Activated T-helper 9 cell treated with anti-CD3 and anti-CD28 coated beads, Interleukin-2, amount 50 U/mL, for 16 hours (primary cell): ENCODE measurements at places on chromosomes 12 and 14.

GRCh38 chr14:66396164-66396563 is 90.0 kb upstream of the CCDC196 start:
- DNase-seq: no peak

- DNase-seq: no peak
Measured at GRCh38 chr12:89153341-89153740, 199.0 kb downstream of the DUSP6 start.

- no peak for DNase-seq
Measured at GRCh38 chr12:108297424-108297823, 41.7 kb downstream of the CMKLR1 start.

DNA sequence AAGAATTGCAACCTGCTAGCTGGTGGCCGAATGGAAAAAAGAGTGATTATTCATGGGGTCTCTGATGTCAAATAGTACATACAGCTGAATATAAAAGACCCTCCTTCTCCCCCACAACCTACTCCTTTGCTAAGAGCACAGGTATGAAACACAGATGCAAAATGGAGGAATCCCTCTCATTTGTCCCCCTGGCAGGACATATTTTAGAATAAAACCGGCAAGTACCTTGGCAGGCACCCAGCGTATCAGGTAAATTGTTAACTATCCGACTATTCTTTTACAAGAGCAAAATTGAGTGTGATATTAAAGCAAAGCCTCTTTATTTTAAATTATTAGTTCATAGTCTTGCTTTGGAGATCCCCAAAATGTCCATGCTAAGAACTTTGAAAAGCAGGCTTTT is 73.7 kb upstream of the USP44 start:
- DNase-seq: no peak

GRCh38 chr14:84203896-84204295 is 1326.0 kb upstream of the FLRT2 start:
- no peak for DNase-seq
